Keratinocyte (primary cell): ENCODE measurements at places on chromosomes 3 and 15.

DNA sequence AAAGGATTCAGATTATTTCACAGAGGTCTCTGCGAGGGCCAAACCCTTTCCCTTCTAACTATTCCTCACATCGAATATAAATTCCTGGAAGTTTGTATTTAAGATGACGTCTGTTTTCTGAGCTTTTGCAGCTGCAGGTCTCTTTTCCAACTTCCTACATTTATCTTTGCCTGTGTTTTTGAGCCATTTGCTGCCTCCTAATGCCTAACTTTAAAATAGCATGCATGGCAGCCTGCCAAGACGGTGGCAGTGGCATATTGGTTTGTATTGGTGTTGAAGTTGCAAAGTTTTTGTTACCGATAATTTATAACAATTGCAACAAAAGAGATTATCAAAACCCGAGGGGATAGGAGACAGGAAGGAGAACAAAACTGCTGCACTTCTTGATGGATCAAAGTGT is 187.1 kb upstream of the DNAJC19 start:
- H3K27ac ChIP-seq = no peak overlapping the region
- no peaks in the 10 kb centered on the region for H3K27me3 ChIP-seq
- no peak for DNase-seq
- no peaks in the 10 kb centered on the region for H3K36me3 ChIP-seq
- H3K4me1 ChIP-seq = no peaks in the 10 kb centered on the region

- peaks cover 13% of the 10 kb centered on the region for H3K36me3 ChIP-seq
- no peak overlapping the region for H3K27ac ChIP-seq
- no peaks in the 10 kb centered on the region for H3K27me3 ChIP-seq
- DNase-seq = no peak
- H3K4me1 ChIP-seq = no peaks in the 10 kb centered on the region
Observed at GRCh38 chr3:52846432-52846965, 11.7 kb upstream of the MUSTN1 start.

DNA sequence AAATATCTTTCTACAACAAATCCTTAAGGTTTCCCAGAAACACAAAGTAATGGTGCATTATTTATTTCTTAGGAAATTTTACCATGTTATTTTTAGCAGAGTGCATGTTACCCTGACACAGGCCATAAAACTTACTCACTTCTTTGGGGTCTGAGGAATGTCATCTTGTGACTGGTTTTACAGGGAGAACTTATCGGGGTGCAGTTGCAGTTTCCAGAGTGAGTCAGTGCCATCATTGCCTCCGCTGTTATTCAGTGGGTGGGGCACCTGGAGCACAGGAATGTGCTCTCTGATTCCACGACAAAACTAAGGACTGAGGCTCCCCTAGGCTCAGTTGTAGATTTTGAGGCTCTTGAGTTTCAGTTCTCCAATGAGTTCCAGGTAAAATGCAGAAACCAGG is 11.1 kb upstream of the GREM1 start:
- no peaks in the 10 kb centered on the region for H3K27me3 ChIP-seq
- no peak overlapping the region for H3K27ac ChIP-seq
- DNase-seq = peak; percentile 63
- no peaks in the 10 kb centered on the region for H3K36me3 ChIP-seq
- H3K4me1 ChIP-seq = peaks cover 18% of the 10 kb centered on the region
- no peak overlapping the region for H3K4me3 ChIP-seq

GRCh38 chr15:66133247-66133885 is 120.2 kb downstream of the MEGF11 start:
- H3K27me3 ChIP-seq = peaks cover 10% of the 10 kb centered on the region
- H3K4me1 ChIP-seq = no peaks in the 10 kb centered on the region

- DNase-seq = no peak
- H3K4me3 ChIP-seq = no peak overlapping the region
- peaks cover 8% of the 10 kb centered on the region for H3K4me1 ChIP-seq
Observed at GRCh38 chr3:132448216-132448961, 31.1 kb downstream of the DNAJC13 start.

DNA sequence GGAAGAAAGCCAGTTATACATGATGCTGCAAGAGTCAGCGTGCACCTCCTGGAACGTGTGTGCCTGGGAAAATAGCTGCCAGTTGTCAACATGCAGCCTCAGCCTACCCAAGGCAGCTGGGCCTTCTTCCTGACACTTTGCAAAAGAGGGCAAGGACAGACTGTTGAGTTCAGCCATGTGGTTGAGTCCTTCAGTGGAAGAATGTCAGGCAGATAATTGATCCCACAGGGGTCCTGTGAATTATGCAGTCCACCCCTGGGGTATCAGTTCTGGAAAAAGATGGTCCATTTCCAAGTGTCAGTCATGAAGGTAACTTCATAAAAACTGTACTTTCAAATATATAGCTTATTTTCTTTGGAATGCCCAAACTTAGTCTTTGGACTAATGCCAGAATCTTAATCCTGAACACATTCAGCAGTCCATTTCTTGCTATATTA is 79.6 kb downstream of the ARNT2 start:
- H3K27me3 ChIP-seq = no peaks in the 10 kb centered on the region
- H3K4me1 ChIP-seq = peaks cover 15% of the 10 kb centered on the region
- no peak overlapping the region for H3K27ac ChIP-seq
- no peaks in the 10 kb centered on the region for H3K36me3 ChIP-seq
- no peak for DNase-seq
- H3K4me3 ChIP-seq = no peak overlapping the region

GRCh38 chr3:99945328-99945995 is 127.8 kb downstream of the CMSS1 start:
- no peak overlapping the region for H3K4me3 ChIP-seq
- H3K27ac ChIP-seq = no peak overlapping the region
